ENCODE measurements at places on chromosomes 2 and 18. TPM values are rescaled to one million over a fixed set of nuclear protein-coding genes. Genes with fewer than 3 reads are reported as not detected.
A peak's percentile ranks its signal among the peaks of the same experiment; 100 is the strongest.

DNA sequence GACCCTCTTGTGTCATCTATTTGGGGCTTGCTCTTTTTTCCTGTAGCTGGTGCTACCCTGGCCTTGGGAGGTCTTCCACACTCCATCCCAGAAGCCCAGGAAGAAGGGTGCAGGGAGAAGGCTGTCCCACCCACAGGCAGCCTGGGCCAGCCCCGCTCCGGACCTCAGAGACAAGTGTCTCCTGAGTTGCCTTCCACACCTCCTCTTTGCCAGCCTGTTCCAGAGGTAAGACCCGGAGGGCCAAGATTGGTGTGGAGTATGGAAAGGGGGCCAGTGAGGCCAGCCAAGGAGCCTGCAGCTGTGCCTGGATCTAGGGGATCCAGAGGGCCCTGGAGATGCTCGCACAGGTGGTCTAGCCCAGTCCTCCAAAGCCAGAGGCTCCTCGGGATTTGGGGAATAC, 40.5 kb downstream of the ST8SIA5 start:
- no peaks in the 10 kb centered on the region for H3K36me3 ChIP-seq
- H3K4me1 ChIP-seq, result no peaks in the 10 kb centered on the region
- H3K27ac ChIP-seq, result no peak overlapping the region
- H3K4me3 ChIP-seq, result no peak overlapping the region
- DNase-seq, result no peak

Gene LCT
- polyA plus RNA-seq, result not detected

- DNase-seq, result no peak
- no peak overlapping the region for H3K27ac ChIP-seq
- peaks cover 5% of the 10 kb centered on the region for H3K27me3 ChIP-seq
- H3K36me3 ChIP-seq, result no peaks in the 10 kb centered on the region
Observed at GRCh38 chr2:119155633-119156032, 2.9 kb downstream of the C1QL2 start.

GRCh38 chr2:241577413-241578122, 19.0 kb downstream of the BOK start:
- H3K4me3 ChIP-seq, result no peak overlapping the region
- H3K4me1 ChIP-seq, result no peaks in the 10 kb centered on the region
- DNase-seq, result no peak

Gene ALLC
- not detected for polyA plus RNA-seq

GRCh38 chr18:56330366-56331110, 307.9 kb downstream of the TXNL1 start:
- no peak overlapping the region for H3K27ac ChIP-seq
- no peak overlapping the region for H3K4me3 ChIP-seq
- H3K4me1 ChIP-seq, result no peaks in the 10 kb centered on the region
- no peaks in the 10 kb centered on the region for H3K27me3 ChIP-seq

DNA sequence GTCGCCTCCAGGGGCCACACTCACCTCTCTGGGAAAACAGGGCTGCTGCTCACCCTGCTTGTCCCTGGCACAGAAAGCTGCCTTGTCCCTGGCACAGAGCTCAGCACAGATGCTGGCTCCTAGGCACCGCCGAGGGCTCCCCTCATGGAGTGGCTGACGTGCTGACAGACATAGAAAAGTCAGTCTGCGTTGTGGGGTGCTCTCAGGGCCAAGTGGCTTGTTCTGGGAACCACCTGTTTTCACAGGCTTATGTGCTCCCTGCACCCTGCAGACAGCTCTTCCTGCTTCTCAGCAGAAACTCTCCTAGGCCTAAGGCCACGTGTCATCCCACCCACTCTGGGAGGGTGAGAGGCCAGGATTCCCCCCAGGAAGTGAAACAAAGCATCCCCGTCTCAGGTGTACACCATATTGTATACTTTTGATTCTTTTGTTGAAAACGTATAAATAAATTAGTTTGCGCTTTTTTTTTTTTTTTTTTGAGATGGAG, 84.7 kb upstream of the TMEM200C start:
- H3K27ac ChIP-seq, result no peak overlapping the region
- no peaks in the 10 kb centered on the region for H3K4me1 ChIP-seq
- DNase-seq, result peak; percentile 2
- no peaks in the 10 kb centered on the region for H3K36me3 ChIP-seq

Measured in CD4-positive, CD25-positive, alpha-beta regulatory T cell (primary cell).